Mammary microvascular endothelial cell (primary cell): ENCODE measurements at places on chromosomes 2 and 18. TPM values are rescaled to one million over a fixed set of nuclear protein-coding genes. Genes with fewer than 3 reads are reported as not detected.

The DSG4 gene
- not detected in 2 replicates for total RNA-seq

The PJVK gene
- total RNA-seq, result not detected in 2 replicates

The SGO2 gene
- 15.5 and 18.2 TPM in 2 replicates for total RNA-seq

The RMDN2 gene
- 1.00 and 1.1 TPM in 2 replicates for total RNA-seq

The GRP gene
- not detected in 2 replicates for total RNA-seq

The GYPC gene
- total RNA-seq, result 125 and 128 TPM in 2 replicates

The GPR35 gene
- 0.10 TPM in 1 of 2 replicates, not detected in the other for total RNA-seq

The CRYGD gene
- total RNA-seq, result not detected in 2 replicates

The INO80C gene
- 13.8 and 14.9 TPM in 2 replicates for total RNA-seq

The DNER gene
- total RNA-seq, result 2.1 and 2.6 TPM in 2 replicates

The SH3RF3 gene
- 18.1 and 19.1 TPM in 2 replicates for total RNA-seq

The SERPINB2 gene
- 5.7 and 6.3 TPM in 2 replicates for total RNA-seq

The GALR1 gene
- total RNA-seq, result not detected in 2 replicates

The POTEC gene
- total RNA-seq, result not detected in 2 replicates

The XIRP2 gene
- total RNA-seq, result 0.20 and 0.27 TPM in 2 replicates

The MPV17 gene
- 109 and 120 TPM in 2 replicates for total RNA-seq

The CCDC74A gene
- 6.6 and 9.9 TPM in 2 replicates for total RNA-seq

The OXER1 gene
- not detected in 2 replicates for total RNA-seq

The CFAP65 gene
- total RNA-seq, result not detected in 2 replicates

The ALPP gene
- total RNA-seq, result not detected in 2 replicates

The LHCGR gene
- not detected in 2 replicates for total RNA-seq

The DQX1 gene
- not detected in 2 replicates for total RNA-seq

The SP100 gene
- total RNA-seq, result 116 and 119 TPM in 2 replicates

The CYTIP gene
- total RNA-seq, result not detected in 2 replicates

The ATP6V1B1 gene
- 5.8 TPM in 1 of 2 replicates, not detected in the other for total RNA-seq

The FBXO36 gene
- total RNA-seq, result 2.3 and 2.6 TPM in 2 replicates

The TRAF3IP1 gene
- 4.9 and 5.6 TPM in 2 replicates for total RNA-seq

The FHOD3 gene
- total RNA-seq, result 0.05 TPM in 1 of 2 replicates, not detected in the other

The LAPTM4A gene
- total RNA-seq, result 86.7 and 102 TPM in 2 replicates

The HOXD13 gene
- not detected in 2 replicates for total RNA-seq

The REG3A gene
- not detected in 2 replicates for total RNA-seq

The C2orf74 gene
- 10.1 and 10.8 TPM in 2 replicates for total RNA-seq

The ZFP36L2 gene
- total RNA-seq, result 15.4 and 20.5 TPM in 2 replicates

The MC4R gene
- total RNA-seq, result not detected in 2 replicates

The DOK6 gene
- total RNA-seq, result under 0.01 TPM in 1 of 2 replicates, not detected in the other

The MCFD2 gene
- 174 and 187 TPM in 2 replicates for total RNA-seq

The ACTG2 gene
- total RNA-seq, result 0.25 TPM in 1 of 2 replicates, not detected in the other

The CPO gene
- total RNA-seq, result not detected in 2 replicates

The SPEG gene
- total RNA-seq, result 0.05 TPM in 1 of 2 replicates, not detected in the other

The CTAGE1 gene
- not detected in 2 replicates for total RNA-seq

The DCC gene
- total RNA-seq, result not detected in 2 replicates

The REG3G gene
- total RNA-seq, result not detected in 2 replicates
